ENCODE measurements at places on chromosomes 11 and 22.

GRCh38 chr11:35275786-35276170, 136.8 kb downstream of the CD44 start:
- no peak for DNase-seq

DNA sequence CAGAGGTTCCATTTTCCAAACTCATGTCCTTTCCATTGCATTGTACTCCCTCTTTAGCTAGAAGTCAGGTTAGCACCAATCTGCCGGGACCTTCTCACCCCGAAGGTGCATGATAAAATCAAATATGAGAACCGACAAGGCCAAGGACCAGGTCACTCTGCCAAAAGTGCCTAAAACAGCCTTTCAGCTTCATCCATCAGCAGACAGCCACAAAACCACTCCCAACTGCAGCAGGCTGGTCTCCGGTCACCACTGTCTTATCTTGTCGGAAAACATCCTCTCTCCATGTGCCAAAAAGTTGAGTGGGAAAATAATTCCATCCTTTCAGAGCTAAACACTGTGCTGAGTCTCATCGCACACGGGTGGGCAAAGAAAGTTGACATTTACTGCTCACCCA, 1.4 kb downstream of the PI4KA start:
- no peak for DNase-seq

- DNase-seq, result no peak
Measured at GRCh38 chr11:72039031-72039855, 40.5 kb downstream of the IL18BP start.

DNA sequence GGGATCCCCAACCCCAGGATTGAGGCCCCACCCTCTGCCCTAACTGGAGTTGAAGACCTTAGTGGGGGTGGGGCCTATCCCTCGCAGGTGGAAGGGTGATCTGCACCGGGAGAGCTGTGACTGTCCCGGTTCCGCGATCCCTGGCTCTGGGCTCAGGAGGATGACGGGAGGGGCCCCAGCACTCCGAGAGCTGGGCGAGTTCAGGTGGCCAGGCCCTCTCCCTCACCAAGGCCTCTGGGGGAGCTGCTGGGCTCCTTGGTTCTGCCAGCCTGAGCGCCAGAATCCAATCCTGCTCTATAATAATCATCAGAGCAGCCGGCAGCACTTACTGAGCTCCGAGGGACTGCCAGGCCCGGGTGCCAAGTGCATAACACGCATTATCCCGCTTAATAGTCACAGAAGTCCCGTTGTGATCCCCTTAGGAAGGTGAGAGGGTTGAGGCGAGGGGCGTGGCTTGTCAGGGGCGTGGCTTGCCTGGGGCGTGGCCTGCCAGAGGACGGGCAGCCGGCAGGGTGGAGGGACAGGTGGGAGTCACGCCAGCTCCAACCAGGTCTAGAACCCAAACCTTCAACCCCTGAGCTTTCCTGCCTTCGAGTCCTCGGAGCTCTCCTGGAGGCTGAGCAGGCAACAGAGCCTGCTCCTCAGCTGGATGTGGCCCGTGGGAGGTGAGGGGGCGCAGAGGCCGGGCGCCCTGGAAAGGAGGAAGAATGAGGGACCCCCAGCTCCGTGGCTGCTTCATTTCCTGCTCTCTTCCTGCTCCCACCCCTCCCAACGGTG, 7.3 kb upstream of the SYT7 start:
- peak; percentile 72 for DNase-seq

GRCh38 chr11:113634940-113635575, 71.0 kb downstream of the TMPRSS5 start:
- DNase-seq, result no peak

DNA sequence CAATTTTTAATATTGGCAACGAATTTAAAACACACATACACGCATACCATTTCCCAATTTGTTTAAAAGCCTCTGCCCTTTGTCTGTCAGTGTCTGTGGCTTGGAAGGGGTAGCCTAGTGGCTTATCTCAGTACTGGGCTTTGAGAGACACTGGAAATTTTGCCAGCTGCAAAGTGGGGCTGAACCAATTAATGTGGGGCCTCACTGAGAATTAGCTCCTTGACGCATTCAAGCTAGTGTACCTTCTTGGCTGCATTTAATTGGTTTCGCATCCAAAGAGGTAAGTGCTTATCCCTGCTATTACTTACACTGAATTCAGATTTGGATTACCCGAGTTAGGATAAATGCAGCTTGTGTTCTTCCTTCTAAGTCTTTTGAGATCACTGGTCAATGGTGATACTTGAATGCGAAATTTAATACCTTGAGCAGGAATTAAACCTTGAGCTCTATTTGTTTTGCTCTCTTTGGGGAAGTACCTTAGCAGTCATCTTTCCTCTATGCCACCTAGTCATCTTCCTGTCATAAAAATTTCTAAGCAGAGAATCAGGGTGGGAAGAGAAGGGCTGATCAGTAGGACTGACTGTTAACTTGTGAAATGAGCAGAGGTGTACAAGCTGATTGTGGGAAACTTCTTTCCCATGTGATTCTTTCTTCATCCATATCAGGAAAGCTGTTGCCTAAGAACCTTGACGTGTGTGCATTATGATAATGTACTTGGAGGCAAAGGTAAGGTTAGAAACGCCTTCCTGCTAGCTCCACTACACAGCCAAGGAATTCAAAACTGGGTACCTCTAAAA, 187.7 kb upstream of the E2F8 start:
- DNase-seq, result no peak

- no peak for DNase-seq
Measured at GRCh38 chr22:35986088-35986487, 42.5 kb downstream of the RBFOX2 start.

- no peak for DNase-seq
Measured at GRCh38 chr11:61737636-61738386, 14.6 kb upstream of the MYRF start.

DNA sequence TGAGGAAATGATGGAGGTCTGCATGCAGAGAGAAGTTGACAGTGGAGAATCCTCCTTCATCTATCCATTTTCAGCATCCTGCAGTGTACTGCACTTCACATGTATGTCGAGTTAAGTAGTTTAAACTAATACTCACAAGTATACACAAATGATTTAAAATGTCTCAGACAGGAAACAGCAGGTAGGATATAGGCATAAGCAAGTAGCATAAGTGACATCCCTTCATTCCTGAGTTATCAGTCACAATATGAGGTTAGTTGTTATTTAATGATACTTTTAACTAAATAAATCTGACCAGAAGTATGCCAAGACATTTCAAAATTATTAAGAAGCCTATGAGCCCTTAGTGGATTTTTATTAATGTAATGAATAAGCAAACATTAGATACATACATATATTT, 37.4 kb downstream of the MTMR2 start:
- no peak for DNase-seq

All from activated T-cell treated with anti-CD3 and anti-CD28 coated beads, Interleukin-2, amount 50 U/mL, for 72 hours (primary cell).